Globus pallidus (tissue), 1 donor: ENCODE measurements at places on chromosomes 3 and 15.
A peak's percentile ranks its signal among the peaks of the same experiment; 100 is the strongest.

DNA sequence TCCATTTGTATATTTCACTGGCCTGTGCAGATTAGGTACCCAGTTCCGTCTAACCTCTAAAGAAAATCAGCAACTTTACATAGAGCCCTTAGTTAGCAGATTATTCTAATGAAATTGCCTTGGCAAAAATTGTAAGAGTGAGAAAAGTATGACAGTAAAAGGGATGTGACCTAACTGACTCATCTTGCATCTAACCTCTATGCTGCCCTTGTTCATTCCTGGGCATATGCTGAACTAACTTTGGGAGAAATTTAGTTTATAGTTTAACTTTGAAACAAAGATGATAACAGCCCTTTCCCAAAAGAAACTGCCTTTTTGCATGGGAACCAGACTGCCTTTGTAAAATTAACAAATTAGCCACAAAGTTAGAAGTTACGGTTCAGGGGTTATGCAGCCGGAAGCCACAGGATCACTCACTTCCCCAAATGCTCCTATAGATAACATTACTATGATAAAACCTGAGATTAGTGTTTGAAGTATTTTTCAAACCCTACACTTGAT, 839.8 kb upstream of the ALCAM start:
- no peak for DNase-seq

DNA sequence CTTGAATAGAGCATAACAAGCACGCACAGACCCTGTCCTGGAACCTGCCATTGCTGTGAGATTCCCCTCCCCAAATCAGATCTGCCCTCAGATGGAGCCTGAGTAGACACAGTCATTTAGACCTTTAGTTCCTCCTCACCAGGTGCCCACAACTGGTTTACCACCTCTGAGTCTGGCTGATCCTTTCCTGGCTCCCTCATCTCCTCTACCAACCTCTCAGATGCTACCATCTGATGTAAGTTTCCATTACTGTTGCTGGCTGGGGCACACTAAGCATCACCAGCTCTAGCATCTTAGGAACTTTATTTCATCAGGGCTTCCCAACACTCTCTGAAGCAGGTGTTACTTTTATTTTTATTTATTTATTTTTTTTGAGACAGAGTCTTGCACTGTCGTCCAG, 288.3 kb downstream of the TLE3 start:
- no peak for DNase-seq

DNA sequence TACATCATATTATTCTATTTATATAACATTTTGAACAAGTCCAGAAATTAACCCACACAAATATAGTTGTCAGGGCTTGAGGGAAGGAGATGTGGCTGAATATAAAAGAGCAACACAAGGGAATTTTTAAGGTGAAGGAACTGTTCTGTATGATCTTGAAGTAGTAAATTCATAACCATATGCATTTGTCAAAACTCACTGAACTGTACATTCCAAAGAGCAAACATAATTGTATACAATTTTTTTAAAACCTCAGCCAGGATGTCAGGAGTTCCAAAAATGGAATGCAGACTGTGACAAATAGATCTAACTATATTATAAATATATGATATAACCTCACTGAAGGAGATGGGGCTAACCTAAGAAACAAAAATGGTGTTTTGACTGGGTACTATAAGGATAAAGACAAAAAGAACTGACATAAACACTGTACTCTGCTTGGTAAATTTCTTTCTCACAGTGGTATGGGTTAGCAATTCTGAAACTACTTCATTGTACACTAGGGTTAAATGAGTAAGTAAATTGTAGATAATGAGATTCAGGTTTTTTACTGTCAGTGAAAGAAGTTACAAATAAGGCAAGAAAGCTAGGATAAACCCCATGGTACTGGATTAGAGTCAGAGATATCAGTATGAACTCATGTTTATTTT, 14.4 kb downstream of the GOLGB1 start:
- no peak for DNase-seq

DNA sequence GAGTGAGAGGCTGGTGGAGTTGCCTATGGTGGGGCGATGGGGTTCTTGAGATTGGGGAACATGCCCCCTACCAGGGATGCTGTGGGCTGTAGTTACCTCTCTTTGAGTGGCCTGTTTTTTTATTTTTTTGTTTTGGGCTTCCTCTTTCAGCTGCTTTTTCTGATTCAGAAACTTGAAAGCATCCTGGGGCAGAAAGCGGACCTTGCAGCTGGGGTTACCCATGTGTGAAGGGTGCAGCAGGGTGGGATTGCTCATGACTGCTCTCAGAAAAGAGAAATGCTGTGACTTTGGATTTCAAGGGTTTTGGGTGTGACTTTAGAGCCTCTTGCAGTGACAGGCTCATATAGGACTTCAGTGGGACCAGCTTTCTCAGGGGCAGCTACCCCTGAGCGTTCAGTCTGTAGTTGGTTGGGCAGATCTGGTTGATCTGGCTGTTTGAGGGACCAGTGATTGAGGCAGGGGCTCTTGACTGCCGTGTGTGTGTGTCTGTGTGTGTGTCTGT, 1.8 kb downstream of the LIMD1 start:
- no peak for DNase-seq

DNA sequence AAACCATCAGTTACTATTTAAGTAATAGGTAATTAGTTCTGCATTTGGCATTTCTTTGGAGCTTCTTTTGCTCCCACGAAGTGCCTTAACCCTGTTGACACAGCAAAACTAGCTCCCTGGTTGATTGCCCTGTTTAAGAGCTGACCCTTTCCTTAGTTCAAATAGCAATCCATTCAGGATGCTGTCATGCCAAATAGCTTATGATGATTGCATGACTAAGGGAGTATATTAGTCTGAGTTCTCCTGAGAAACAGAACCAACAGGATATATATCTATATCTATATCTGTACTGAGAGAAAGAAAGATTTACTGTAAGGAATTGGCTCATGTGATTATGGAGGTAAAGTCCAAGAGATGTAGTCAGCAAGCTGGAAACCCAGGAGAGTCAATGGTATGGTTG, 50.3 kb upstream of the SPRED1 start:
- no peak for DNase-seq

GRCh38 chr15:78927077-78927790, 17.6 kb downstream of the CTSH start:
- DNase-seq: no peak

GRCh38 chr3:101148001-101148400, 154.8 kb upstream of the ABI3BP start:
- DNase-seq: no peak

DNA sequence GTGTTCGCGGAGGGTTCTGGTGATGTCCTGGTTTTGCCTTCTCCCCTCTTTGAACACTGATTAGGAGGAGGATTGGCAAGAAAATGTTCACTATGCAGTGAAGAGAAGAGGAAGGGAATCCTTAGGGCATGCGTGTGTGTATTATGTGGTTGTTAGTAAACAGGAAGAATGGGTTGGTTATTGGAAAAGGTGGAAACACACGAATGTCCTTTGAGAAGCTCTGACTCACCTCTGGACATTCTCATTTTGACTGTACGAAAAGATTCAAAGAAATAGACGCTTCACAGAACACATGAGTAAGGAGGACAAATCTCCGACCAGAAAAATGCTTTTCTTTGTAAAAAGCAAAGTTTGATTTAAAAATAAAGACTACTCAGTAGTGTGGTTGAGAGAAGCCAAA, 188.8 kb upstream of the PRICKLE2 start:
- DNase-seq: no peak

DNA sequence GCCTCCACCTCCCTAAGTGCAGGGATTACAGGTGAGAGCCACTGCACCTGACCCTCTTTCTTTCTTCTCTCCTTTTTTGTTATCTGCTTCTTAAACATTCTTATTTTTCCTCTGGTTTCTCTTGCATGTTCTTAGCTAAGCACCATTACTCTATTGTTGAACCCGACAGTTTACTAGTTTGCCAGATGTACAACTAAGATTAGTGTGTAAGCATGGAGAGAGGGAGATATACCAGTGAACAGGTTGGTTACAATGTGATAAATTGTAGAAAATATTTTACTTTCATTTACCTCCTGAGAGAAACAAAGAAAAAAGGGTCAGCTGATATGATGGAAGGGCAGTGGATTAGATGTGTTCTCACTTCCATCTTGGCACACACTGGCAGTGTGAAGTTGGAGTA, 4.9 kb downstream of the HAUS2 start:
- DNase-seq: no peak

DNA sequence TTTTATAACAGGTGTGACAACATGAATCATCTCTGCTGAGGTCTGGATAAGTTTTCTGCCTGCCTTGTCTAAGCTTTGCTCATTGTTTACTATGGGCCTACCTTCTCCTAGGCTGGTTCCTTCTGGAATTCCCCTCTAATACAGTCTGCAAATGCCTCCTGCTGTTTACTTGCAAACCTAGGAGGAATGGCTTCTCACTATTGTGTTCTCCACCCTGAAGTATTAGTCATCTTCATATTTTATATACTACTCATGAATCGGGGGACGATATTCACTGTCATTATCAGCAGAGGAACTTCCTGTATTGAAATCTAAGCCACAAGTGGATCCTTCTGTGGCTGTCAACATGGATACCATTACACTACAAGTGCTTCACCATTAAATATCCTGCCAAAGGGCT, 154.8 kb downstream of the PLCL2 start:
- no peak for DNase-seq

- no peak for DNase-seq
Observed at GRCh38 chr3:112097378-112097777, 11.2 kb downstream of the C3orf52 start.

GRCh38 chr15:58369956-58370355, 61.8 kb upstream of the LIPC start:
- DNase-seq: no peak

- DNase-seq: peak; percentile 58
Observed at GRCh38 chr3:23183731-23184130, 19.4 kb upstream of the UBE2E2 start.

DNA sequence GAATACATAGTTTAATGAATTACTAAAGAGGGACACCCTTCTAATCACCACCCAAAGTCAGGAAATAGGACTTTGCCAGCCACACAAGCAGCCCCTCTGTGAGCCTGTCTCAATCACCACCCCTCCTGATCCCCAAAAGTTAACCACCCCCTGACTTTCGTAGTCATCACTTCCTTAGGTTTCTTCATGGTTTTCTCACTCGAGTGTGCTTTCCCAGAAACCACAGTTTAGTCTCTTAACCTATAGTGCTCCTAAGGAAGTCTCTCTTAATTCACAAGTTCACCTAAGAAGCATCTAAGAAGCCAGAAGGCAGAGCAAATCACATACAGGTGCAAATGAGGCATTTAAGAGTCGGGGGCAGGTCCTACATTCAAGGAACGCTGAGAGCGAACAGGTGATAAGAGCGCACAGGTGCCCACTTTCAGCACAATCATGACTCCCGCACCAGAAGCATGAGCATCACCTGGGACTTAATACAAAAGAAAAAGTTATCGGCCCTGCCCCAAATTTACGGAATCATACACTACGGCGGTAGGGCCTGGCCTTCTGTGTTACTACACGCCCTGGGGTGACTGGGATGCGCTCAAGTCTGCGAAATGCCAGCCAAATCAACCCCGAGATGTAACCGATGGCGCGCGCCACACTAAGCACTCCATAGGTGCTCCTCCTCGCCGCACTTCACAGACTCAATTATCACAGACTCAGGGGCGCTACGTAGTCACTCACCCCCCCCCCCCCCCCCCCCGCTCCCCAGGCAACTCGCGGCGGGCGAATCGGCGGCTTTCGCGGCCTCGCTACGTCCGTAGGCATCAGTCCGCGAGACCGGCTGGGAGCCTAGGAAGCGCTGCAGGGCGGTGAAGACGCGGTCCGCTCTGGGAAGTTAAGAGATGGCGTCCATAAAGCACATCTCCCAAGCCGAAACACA, 815 bp downstream of the ULK4 start:
- DNase-seq: peak; percentile 20
